ENCODE measurements at places on chromosomes 13 and 19.

GRCh38 chr19:33819880-33820781, 23.5 kb downstream of the KCTD15 start:
- peak; percentile 90 for DNase-seq

GRCh38 chr13:88085036-88085435, 413.9 kb downstream of the SLITRK5 start:
- no peak for DNase-seq

GRCh38 chr13:49791315-49791710, 1.2 kb downstream of the KPNA3 start:
- no peak for DNase-seq

DNA sequence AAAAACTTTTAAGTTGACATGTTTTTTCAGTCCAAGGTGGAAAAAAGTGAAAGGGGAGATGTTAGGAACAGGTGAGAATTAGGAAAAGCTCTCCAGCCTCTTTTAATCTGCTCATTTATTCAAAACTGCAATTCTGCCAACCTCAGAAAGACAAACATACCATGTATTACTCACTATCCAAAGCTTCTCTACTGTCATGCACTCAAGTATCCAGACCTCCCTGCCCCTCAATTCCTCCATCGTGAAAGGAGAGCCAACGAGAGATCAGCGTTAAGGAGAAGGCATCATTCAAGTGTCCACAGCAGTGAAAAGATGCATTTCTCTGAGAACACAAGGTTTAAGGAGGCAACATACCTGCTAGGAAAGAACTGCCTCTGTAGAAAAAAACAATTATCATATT, 24.5 kb downstream of the DIAPH3 start:
- no peak for DNase-seq

GRCh38 chr13:68428292-68428691, 1198.2 kb upstream of the PCDH9 start:
- peak; percentile 1 for DNase-seq

DNA sequence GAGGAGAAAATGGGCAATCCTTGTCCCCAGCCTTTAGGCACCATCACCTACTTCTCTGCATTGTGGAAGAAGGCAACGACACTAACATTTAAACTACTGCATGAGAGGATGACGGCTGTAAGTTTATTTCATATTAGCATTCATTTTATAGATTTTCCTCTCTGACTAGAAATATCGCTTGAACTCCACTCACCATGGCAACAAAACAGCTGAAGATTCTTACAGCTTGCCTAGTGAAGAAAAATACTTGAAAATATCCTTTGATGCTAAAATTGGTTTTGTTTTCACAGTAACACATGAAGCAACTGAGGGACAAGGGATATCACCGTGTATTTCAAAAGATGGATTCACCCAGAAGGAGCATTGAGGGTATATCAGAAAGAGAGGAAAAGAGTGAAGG, 284.3 kb downstream of the LIG4 start:
- no peak for DNase-seq

DNA sequence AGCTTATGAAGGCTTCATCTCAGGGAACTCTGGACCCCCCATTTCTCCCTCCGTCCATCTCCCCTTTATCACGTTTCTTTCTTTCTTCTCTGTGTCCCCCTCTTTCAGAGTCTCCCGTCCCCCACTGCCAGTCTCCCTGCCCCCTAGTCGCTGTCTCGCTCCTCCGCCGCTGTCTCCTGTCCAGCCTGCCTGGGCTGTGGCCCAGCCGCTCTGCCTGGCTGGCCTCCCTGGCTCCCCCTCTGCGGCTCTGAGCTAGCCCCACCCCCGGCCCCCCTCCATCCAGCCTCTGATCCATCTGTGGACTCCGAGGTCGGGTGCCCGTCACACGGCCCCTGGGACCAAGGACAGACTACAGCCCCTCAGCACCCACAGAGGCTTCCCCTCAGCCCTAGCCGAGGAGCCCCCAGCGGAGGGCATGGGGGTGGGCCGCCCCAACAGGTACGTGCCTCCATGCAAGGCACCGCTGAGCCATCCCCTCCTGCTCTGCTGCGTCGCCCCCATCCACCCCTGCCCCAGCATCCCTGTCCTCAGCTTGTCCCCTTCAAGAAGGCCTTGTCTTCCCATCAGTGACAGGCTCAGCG, 1.1 kb upstream of the KCNJ14 start:
- DNase-seq: no peak

DNA sequence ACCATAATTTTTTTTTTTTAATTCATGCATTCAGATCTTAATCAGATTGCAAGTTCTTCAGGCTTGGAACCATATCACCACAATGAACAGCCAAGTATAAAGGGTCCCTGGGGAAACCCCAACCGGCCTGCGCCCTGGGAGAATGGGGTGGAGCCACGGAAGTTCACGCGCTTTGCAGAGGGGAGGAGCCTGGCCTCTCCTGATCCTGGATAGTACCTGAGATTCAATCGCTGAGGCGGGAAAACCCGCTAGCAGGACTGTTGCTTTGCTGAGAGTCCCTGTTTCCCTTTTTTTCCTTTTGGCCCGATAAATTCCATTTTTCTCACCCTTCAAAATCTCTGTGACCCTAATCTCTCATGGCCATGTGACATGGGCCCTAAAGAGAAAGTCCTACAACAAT, 385.1 kb downstream of the IRS2 start:
- DNase-seq: no peak

DNA sequence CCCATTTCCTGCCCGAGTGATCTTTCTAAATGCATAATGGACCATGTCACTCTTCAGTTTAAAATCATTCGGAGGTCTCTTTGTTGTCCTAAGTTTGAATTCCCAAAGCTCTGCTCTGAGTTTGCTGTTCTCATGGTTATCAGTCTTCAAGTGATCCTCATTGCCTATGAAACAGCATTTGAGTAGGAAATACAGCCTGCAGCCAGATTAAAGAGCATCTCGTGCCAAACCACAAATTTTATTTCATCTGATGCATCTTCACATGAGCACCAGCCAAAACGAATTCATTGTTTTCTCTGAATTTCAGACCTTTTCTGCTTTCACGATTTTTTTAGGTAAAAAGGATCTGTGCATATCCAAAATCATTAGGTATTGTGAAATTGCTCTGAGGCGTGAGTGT, 299.6 kb downstream of the TDRD3 start:
- DNase-seq: no peak

- no peak for DNase-seq
Measured at GRCh38 chr19:10316229-10317044, 622 bp upstream of the FDX2 start.

GRCh38 chr19:12000152-12000981, 35.1 kb downstream of the ZNF433 start:
- DNase-seq: no peak

DNA sequence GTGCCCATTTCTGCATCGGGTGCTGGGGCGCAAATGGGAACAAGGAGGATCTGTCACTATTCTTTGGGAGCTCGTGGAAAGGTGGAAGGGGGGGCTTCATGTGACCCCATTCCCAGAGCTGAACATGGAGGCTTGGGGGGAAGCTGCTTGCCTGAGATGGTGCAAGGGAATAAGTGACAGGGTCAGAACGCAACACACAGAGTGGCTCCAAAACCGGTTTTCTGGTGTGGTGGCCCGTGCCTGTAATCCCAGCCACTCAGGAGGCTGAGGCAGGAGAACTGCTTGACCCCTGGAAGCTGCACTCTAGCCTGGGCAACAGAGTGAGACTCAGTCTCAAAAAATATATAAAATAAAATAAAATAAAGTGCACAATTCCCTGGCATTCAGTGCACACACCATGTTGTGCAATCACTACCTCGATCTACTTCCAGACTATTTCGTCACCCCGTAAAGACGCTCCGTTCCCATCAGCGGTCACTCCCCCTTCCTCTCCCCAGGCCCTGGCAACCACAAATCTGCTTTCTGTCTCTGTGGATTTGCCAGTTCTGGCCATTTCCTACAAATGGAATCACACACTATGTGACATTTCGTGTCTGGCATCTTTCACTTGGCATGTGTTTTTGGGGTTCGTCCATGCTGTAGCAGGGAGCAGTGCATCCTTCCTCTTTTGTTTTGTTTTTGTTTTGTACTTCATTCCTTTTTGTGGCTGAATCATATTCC, 18.2 kb upstream of the COMP start:
- no peak for DNase-seq

DNA sequence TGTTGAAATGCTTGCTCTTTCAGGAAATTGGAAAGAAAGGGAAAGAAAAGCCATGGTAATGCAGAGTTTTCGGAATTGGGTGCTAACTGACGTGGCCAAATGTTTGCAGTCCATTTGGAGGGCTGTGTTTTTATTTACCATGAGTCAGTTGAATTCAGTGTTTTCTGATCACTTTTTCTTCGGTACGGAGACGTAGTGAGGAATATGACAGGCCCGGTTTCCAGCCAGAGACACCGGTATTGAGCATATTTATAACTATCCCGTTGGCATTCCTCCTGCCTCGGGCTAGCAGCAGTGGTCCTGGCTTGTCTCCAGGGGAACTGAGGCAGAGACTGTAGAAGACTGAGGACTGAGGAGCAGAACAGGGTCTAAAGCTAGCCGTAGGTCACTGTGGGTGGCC, 1.0 kb downstream of the CDC16 start:
- no peak for DNase-seq

DNA sequence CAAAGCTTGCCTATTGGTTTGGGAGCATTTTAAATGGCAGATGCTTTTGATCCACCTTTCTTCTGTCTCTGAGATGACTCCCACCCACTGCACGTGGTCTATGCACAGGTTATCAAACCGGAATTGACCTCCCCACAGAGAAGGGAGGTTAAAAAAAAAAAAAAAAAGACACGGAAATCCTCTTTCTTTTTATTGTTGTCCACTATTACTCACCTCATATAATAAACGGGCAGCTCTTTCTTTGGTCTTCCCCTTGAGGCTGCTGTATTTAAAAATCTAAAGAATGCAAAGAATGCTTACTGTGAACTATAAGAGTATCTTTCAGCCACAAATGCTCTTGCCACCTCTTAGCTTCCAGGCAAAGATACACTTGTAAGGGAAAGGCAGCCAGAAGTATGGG, 329.7 kb downstream of the NDFIP2 start:
- DNase-seq: peak; percentile 36

- DNase-seq: peak; percentile 13
Measured at GRCh38 chr13:30744056-30744680, 8.8 kb downstream of the ALOX5AP start.

- no peak for DNase-seq
Measured at GRCh38 chr13:50783717-50784290, 59.7 kb downstream of the DLEU7 start.

DNA sequence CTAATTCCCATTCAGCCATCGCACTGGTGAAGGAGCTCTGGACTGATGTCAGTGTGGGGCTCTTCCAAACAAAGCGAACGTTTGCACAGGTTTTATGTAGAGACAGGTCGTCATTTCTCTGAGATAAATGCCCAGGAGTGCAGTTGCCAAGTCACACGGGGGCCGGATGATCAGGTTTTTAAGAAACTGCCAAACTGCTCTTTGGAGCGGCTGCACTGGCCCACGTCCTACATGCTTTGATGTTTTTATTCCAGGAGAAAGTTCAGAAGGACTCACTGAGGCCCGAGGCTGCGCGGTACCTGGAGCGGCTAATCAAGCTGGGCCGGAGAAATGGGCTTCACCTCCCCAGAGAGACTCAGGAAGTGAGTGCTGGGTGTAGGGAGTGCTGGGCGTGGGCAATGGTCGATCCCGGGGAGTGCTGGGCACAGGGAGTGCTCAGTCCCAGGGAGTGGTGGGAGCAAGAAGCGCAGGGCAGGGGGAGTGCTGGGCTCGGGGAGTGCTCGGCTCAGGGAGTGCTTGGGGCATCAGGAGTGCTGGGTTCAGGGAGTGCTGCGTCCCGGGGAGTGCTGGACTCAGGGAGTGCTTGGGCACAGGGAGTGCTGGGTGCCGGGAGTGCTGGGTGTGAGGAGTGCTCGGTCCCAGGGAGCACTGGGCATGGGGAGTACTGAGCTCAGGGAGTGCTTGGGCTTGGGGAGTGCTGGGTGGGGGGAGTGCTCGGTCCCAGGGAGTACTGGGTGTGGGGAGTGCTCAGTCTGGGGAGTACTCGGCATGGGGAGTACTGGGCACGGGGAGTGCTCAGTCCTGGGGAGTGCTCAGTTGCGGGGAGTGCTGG, 10.7 kb downstream of the THOP1 start:
- no peak for DNase-seq

DNA sequence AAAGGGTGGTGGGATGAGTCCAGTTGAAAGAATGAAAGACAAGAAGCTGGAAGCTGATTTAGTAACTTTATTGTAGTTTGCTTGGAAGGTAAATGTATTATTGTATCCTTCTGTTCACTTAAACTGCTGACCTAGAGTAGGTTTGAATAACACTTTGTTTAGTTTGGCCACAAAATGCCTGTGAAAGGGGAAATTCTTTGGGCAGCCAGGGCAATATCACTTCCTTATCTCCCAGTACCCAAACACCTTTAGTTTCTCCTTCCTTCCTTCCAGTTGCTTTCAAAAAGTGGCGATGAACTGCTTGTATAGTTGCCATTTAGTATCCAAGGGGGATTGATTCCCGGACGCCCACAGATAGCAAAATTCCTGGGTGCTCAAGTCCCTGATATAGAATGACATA, 120.1 kb downstream of the PAN3 start:
- no peak for DNase-seq

GRCh38 chr13:113936166-113936965, 37.5 kb downstream of the C13orf46 start:
- DNase-seq: no peak

- no peak for DNase-seq
Measured at GRCh38 chr13:41543664-41544300, 86.4 kb downstream of the RGCC start.

DNA sequence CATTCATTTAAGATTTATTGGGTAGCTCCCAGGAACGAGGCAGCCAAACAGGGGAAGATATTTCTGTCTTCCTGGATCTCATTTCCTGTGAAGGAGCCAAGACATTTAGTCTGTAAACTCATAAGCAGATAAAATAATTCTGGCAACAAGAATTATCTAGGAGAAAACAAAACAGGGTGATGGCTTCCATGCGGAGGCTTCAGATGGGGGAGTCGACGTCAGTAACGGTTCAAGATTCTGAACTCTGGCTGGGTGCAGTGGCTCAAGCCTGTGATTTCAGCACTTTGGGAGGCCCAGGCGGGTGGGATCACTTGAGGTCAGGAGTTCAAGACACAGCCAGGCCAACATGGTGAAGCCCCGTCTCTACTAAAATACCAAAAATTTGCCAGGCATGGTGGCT, 1.3 kb downstream of the GNA15 start:
- no peak for DNase-seq

GRCh38 chr13:33958964-33959363, 141.0 kb downstream of the RFC3 start:
- DNase-seq: no peak

- no peak for DNase-seq
Measured at GRCh38 chr13:54206626-54207025, 1178.0 kb downstream of the OLFM4 start.

DNA sequence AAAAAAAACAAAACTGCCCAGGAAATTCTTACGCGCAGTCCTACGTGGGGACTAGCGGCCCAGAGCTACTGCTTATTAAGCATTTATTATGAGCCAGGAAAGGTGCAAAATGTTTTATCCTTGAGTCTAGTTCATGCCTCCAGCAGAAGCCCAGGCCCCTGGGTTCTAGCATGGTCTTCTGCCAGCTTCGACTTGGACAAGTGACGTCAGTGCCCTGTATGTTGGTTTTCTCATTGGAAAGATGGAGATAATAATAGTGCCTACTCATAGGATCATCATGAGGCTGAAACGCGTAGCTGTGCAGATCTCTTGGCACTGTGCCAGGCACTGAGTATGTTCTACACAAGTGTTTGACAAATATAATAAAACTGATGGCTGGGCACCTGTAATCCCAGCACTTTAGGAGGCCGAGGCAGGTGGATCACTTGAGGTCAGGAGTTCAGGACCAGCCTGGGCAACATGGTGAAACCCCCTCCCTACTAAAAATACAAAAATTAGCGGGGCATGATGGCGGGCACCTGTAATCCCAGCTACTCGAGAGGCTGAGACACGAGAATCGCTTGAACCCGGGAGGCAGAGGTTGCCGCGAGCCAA, 12.4 kb upstream of the SULT2B1 start:
- no peak for DNase-seq

Data from RWPE1 (cell line).